ENCODE measurements at places on chromosomes 13 and 19. TPM values are rescaled to one million over a fixed set of nuclear protein-coding genes. Genes with fewer than 3 reads are reported as not detected.

Gene PALM3
- 0.25 TPM for total RNA-seq

Gene PEAK3
- total RNA-seq: not detected

GRCh38 chr19:50051964-50052363 is 26.2 kb downstream of the ZNF473 start:
- no peak for DNase-seq
- H3K27ac ChIP-seq: no peak overlapping the region
- no peaks in the 10 kb centered on the region for H3K36me3 ChIP-seq

Gene ZNF382
- 7.1 TPM for total RNA-seq

- DNase-seq: no peak
- no peaks in the 10 kb centered on the region for H3K4me1 ChIP-seq
- H3K36me3 ChIP-seq: 0 out of 2 replicates have a peak, but pooled peaks cover 4% of the 10 kb centered on the region
- H3K27me3 ChIP-seq: no peaks in the 10 kb centered on the region
- no peak overlapping the region for H3K27ac ChIP-seq
Observed at GRCh38 chr13:95726876-95727275, 49.9 kb downstream of the DNAJC3 start.

- DNase-seq: no peak
- H3K4me1 ChIP-seq: no peaks in the 10 kb centered on the region
- no peaks in the 10 kb centered on the region for H3K27me3 ChIP-seq
Observed at GRCh38 chr13:43434191-43434590, 352.6 kb downstream of the ENOX1 start.

DNA sequence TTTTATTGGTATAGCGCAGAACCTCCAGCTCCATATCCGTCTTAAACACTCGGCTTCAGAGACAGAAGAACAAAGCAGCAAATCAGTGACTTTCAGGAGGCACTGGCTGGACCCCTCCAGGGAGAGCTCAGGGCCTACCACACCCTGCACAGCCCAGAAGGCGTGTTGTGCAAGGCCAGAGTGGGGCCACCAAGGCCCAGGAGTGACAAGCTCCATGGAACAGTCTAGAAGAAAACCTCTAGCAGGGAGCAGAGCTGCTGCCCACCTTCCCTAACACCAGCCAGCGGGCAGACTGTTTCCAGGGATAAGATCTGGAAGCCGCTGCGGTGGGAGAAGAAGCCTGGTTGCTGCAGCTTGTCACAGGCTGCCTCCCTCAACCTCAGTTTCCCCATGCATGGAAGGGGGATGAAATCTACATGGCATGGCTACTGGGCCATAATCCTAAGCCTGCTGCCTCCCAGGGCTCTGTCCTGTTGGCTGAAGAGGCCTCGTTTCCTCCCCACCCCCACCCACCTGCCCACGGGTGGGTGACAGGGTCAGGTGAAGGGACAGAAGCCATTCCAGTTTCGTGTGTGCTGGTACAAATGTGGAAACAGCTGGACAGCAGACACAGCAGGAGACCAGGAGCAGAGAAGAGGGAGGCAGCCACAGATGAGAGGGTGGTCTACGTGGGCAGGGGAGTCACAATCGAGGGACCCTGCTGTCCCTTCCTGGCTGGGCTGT is 57.4 kb downstream of the PEPD start:
- H3K27me3 ChIP-seq: no peaks in the 10 kb centered on the region
- no peak for DNase-seq
- no peaks in the 10 kb centered on the region for H3K36me3 ChIP-seq
- H3K4me3 ChIP-seq: no peak overlapping the region
- no peak overlapping the region for H3K27ac ChIP-seq

- no peaks in the 10 kb centered on the region for H3K27me3 ChIP-seq
- DNase-seq: peak; percentile 95
- peak overlapping the region; percentile 89 for H3K27ac ChIP-seq
- H3K4me3 ChIP-seq: peak overlapping the region; percentile 88
- H3K4me1 ChIP-seq: peaks cover 17% of the 10 kb centered on the region
- peaks cover 20% of the 10 kb centered on the region for H3K36me3 ChIP-seq
Observed at GRCh38 chr19:40687525-40688016, 2.9 kb downstream of the NUMBL start.

Gene SIGLECL1
- total RNA-seq: not detected

GRCh38 chr19:6223461-6224307 is 56.1 kb downstream of the MLLT1 start:
- no peak for DNase-seq
- no peak overlapping the region for H3K4me3 ChIP-seq
- peaks cover 24% of the 10 kb centered on the region for H3K4me1 ChIP-seq
- no peak overlapping the region for H3K27ac ChIP-seq
- H3K27me3 ChIP-seq: no peaks in the 10 kb centered on the region

GRCh38 chr19:38413416-38413815 is 10.5 kb downstream of the FAM98C start:
- H3K4me1 ChIP-seq: no peaks in the 10 kb centered on the region
- 0 out of 2 replicates have a peak, but pooled peaks cover 5% of the 10 kb centered on the region for H3K27me3 ChIP-seq
- H3K36me3 ChIP-seq: no peaks in the 10 kb centered on the region
- H3K27ac ChIP-seq: no peak overlapping the region

GRCh38 chr19:3590991-3591659 is 5.8 kb downstream of the GIPC3 start:
- H3K4me1 ChIP-seq: no peaks in the 10 kb centered on the region
- no peaks in the 10 kb centered on the region for H3K36me3 ChIP-seq
- H3K27me3 ChIP-seq: peaks cover 3% of the 10 kb centered on the region
- no peak for DNase-seq
- no peak overlapping the region for H3K27ac ChIP-seq

DNA sequence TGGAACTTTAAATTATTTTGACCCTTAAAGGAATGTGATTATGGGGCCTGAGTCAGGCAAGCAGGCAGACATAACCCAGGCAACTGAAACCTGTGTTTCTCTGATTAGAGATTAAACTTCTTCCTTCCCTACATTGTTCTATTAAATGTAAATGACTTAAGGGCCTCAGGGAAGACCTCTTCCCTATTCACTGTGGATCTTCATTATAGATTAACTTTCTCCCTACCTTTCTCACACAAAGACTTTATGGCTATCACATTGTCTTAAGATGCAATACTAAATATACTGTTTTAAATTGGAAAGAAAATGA is 8.8 kb upstream of the METTL21C start:
- peaks cover 33% of the 10 kb centered on the region for H3K4me1 ChIP-seq
- no peak for DNase-seq
- H3K27ac ChIP-seq: no peak overlapping the region
- no peak overlapping the region for H3K4me3 ChIP-seq
- no peaks in the 10 kb centered on the region for H3K36me3 ChIP-seq
- no peaks in the 10 kb centered on the region for H3K27me3 ChIP-seq

Gene HCN2
- 1.8 TPM for total RNA-seq

Gene CNN1
- total RNA-seq: 44.5 TPM

Gene TBXA2R
- 0.76 TPM for total RNA-seq

GRCh38 chr13:41613471-41613870 is 156.1 kb downstream of the RGCC start:
- H3K4me1 ChIP-seq: peaks cover 71% of the 10 kb centered on the region
- H3K36me3 ChIP-seq: no peaks in the 10 kb centered on the region
- H3K27me3 ChIP-seq: no peaks in the 10 kb centered on the region

- H3K4me3 ChIP-seq: no peak overlapping the region
- no peaks in the 10 kb centered on the region for H3K4me1 ChIP-seq
- H3K27me3 ChIP-seq: no peaks in the 10 kb centered on the region
- no peak for DNase-seq
- H3K36me3 ChIP-seq: no peaks in the 10 kb centered on the region
Observed at GRCh38 chr13:48858122-48858902, 117.4 kb upstream of the FNDC3A start.
